ENCODE measurements at places on chromosomes 1 and 21.

DNA sequence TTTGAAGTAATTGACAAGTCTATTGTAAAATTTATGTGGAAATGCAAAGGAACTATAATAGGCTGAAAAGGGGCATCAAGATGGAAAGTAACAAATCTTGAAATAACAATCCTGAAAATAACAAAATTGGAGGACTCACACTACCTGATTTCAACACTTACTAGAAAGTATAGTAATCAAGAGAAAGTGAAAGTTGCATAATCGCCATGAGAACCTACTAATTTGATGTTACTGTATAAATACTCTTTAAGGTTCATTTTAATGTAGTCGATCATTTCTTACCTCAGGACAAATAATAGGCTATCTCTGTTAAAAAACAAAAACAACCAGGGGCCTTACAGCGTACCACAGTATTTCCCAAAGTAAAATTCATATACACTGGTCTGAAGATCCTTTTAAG, 71.7 kb downstream of the EDEM3 start:
- peak; percentile 22 for DNase-seq

DNA sequence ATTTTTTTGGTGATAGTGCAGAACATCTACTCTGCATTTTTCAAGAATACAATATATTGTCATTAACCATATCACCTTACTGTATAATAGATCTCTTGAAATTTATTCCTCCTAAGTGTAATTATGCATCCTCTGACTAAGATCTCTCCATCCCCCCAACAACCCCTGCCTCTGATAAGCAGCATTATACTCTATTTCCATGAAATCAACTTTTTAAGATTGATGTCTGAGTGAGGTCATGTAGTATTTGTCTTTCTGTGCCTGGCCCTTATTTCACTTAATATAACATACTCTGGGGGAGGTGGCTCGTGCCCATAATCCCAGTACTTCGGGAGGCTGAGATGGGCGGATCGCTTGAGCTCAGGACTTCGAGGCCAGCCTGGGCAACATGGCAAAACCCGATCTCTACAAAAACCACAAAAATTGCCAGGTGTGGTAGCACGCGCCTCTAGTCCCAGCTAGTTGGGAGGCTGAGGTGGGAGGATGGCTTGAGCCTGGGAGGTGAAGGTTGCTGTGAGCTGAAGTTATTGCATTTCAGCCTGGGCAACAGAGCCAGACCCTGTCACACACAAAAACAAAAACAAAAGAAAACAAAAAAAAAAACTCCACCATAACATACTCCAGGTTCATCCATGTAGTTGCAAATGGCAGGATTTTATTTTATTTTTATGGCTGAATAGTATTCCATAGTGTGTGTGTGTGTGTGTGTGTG, 5.7 kb downstream of the ACOT11 start:
- no peak for DNase-seq

DNA sequence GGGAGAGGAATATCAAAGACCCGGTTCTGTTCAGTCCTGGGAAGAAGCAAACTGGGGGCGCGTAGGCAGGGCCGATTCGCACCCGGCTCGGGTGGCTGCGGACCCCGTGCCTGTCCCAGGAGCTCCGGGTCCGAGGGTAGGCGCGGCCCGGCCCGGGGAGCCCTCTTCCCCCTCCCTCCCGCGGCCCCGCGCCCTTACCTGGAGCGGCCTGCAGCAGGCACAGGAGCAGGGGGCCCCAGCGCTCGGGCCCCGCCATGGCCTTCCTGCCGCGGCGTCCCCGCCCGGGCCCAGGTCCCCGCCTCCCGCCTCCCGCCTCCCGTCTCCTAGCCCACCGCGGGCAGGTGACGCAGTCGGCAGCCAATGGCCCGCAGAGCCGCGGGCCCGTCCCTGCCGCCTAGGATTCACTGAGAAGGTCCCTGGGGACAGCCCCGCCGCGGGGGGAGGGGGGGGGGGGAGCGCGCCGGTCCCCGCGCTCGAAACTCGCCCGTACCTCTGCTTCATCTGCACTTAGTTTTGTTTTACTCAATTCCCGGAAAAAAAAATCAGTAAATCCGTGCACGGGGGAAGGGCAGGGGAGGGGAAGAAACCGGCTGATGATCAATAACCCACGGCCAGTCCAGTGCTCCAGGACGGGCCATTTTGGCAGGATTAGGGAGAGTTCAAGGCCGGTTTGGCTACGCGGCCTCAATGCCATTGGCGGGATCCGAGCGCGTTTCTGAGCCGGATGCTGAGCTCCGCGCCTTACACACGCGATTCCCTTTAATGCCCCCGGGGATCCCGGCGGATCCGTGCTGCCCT, at the start of gene IFNLR1:
Gene IFNLR1 (minus strand): TSS at position 297 of the 798 bp plus-strand sequence. CDS start 41 bp downstream, at position 256.
- DNase-seq, result peak; percentile 37

DNA sequence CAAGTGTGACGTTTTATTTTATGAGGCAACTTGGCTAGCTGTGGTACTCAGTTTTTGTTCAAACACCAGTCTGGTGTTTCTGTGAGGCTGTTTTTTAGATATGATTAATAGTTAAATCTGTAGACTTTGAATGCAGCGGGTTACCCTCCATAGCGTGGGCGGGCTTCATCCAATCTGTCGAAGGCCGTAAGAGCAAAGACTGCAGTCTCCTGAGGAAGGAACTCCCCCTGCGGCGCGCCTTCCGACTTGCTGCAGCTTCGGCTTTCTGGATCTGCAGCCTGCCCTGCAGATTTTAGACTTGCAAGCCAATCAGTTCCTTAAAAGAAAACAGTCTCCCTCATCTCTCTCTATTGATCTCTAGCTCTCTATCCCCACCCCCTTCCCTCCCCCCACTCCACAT, 4.2 kb upstream of the ZNF496 start:
- DNase-seq, result peak; percentile 52

- DNase-seq, result peak; percentile 79
Measured at GRCh38 chr1:24641646-24642151, 1.4 kb upstream of the SRRM1 start.

GRCh38 chr21:45427331-45428271, 22.6 kb downstream of the COL18A1 start:
- peak; percentile 15 for DNase-seq

DNA sequence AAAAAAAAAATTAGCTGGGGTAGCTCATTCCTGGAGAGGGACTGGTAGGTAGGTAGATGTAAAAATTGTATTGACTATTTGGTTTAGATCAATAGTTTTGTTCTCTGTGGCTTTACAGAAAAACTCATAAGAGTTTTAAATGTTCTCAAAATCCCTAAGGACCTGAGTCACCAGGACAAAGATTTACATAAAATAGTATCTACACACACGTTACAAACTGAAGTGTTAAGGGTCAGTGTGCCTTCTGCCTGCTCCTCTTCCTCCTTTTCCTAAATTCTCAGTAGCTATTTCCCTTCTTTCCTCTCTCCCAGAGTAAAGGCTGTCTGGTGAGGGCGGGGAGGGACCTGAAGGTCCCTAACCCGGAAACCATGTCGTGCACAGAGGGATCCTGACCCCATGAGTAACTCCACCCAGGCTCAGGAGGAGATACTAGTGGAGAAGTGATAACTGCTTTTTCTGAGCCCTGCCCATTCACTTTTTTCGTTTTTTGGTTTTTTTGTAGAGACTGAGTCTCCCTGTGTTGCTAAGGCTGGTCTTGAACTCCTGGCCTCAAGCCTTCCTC, 8.1 kb downstream of the PLEKHM2 start:
- no peak for DNase-seq

DNA sequence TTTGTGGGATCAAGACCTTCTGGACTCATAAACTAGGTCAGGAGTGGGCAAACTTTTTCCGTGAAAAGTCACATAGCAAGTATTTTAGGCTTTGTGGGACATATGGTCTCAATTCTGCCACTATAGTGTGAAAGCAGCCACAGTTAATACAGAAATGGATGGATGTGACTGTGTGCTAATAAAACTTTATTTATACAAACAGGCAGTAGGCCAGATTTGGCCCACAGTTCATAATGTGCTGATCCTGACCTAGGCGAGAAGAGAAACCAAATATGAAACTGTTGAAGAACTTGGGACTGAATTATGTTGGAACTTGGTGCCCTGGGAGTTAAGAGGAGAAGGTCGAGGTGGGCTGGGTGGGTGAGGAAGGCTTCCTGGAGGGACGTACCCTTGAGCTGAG, 17.1 kb downstream of the PADI3 start:
- DNase-seq, result no peak
